Fibroblast of skin of abdomen (primary cell): ENCODE measurements at places on chromosomes 2 and 18.
A peak's percentile ranks its signal among the peaks of the same experiment; 100 is the strongest.

- no peak for DNase-seq
Measured at GRCh38 chr2:127401757-127402695, 14.3 kb upstream of the MAP3K2 start.

DNA sequence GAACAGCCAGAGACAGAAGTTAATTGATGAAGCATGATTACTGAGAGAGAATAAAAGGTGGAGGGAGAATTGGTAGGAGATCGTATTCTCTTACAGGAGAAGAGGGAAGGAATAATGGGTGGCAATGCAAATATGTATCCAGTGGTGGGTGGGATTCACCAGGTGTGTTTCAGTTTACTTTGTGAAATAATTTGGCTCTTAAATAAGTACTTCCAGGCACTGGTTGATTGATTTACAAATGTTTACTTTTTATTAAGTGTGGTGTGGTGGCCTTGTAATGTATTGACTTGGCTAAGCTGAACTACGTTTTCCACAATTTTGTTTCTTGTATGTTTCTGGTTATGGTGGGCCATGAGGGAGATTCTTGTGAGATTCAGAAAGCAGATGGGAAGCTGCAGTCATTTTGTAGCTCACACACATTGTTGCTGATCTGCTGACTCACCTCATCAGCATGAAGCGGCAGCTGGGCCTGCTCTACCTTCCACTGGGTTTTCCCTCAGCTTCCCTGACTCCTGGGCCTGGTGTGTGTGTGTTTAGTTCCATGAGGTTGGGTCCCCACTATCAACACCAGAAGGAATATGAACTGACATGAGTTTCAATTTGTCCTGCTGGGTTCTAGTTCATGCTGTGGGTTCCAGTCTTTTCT, 32.6 kb downstream of the MYL12B start:
- peak; percentile 50 for DNase-seq

GRCh38 chr2:64799592-64800252, 146.0 kb upstream of the SERTAD2 start:
- DNase-seq, result no peak

DNA sequence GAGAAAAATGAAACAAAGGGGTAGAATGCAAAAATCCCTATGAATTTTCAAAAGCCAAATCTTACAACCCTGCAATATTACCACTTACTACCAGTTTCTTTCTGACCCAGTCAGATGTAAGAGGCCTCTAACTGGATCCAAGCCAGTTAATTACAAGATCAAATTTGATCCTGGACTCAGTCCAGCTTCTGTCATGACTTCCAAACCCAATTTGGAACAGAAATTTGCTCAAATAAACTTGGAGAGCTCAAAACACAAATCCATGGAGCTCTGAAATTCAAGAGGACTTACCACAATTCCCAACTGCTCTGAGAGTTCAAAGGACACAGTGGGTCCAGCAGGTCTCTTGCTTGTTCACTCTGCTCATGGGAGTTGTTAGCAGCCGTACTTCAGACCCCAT, 1271.7 kb upstream of the SLC39A10 start:
- DNase-seq, result no peak

DNA sequence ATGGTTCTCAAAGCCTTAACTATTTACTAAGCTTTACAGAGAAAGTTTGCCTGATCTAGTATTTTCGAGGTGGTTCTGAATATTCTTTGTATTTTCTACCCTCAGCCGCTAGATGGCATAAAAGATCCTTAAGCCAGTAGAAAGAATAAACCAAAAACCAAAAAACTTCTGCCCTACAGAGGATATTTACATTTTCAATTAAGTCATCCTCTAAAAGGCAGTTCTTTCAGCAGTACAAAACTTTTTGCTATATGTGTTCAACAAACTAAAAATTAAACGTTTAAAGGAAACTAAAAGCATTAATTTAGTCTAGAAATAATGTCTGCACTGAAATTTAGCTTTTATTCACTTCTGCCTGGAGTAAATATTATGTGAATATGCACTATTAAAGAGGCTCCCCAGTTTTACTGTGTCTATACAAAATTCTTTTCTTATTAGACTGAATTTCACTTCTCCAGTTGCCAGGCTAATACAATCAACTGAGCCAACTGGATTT, 297.5 kb downstream of the PIEZO2 start:
- DNase-seq, result peak; percentile 58

- no peak for DNase-seq
Measured at GRCh38 chr2:236601316-236602202, 31.9 kb downstream of the ACKR3 start.

GRCh38 chr2:8120506-8120860, 561.4 kb upstream of the ID2 start:
- no peak for DNase-seq

DNA sequence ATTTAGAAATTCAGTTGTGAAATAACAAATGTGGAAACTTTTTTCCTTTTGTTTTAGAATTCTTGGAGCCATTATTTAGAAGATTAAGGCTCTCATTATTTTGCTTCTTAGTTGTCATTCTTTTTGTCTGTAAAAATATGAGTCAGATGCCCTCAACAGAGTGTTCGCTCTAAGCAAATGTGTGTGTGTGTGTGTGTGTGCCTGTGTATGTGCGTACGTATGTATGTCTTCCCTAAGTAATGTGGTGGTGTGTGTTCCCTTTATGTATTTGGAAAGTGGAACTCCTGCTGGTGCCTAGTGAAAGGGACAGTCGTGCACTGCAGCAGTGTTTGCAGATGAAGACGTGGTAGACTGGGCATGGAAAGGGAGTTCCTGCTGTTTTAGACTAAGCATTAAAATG, 27.5 kb downstream of the ZNF407 start:
- peak; percentile 47 for DNase-seq

GRCh38 chr18:47931718-47932103, 1.3 kb upstream of the SMAD2 start:
- DNase-seq, result peak; percentile 19

GRCh38 chr2:61980758-61981157, 75.3 kb downstream of the COMMD1 start:
- DNase-seq, result no peak

DNA sequence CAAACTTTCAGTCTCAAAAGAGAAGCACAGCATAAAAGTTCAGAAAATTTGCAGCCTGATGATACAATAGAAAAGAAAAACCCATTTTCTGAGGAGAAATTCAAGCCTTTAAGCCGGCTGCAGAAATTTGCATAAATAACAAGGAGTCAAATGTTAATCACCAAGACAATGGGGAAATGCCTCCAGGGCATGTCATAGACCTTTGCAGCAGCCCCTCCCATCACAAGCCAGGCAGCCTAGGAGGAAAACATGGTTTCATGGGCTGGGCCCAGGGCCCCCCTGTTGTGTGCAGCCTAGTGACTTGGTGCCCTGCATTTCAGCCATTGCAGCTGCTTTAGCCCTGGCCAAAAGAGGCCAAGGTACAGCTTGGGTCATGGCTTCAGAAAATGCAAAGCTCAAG, 54.1 kb upstream of the CAVIN2 start:
- no peak for DNase-seq

GRCh38 chr2:86204458-86204857, 5.2 kb downstream of the MRPL35 start:
- DNase-seq, result no peak

DNA sequence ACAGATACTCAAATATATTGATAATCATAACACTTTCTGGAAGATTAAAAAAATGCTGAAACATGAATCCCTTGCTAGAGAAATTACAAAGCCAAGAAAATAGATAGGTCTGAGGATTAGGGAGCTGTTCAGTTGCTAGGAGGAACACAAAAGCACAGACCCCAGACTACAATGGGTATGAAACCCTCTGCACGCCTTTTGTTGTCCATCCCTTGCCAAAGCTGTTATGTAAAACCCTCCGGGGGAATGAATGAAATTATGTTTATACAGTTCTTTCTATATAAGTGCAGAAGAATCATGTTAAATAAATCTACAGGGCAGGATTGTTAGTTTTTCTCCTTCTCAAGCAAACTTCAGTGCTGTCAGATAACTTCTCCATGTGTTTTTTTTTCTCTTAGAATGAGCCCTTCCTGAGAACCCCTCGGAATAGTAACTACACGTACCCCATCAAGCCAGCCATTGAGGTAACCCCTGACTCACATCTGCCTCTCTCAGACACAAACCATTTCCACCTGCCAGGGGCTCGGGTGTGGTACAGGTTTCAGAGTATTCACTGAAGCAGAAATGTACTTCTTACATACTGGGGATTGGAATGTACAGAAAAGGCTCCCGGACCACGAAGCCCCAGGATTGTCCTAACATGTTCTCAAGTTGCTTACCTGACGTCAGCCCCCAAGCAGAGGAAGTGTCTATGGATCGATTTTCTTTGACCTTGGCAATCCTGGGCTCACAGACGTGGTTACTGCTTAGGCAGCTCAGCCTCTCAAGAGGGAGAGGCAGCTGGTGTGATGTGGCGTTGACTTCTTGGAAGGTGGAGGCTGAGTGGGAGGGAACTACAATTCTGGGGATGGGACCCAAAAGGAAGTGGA, 118.0 kb downstream of the PLB1 start:
- peak; percentile 55 for DNase-seq

DNA sequence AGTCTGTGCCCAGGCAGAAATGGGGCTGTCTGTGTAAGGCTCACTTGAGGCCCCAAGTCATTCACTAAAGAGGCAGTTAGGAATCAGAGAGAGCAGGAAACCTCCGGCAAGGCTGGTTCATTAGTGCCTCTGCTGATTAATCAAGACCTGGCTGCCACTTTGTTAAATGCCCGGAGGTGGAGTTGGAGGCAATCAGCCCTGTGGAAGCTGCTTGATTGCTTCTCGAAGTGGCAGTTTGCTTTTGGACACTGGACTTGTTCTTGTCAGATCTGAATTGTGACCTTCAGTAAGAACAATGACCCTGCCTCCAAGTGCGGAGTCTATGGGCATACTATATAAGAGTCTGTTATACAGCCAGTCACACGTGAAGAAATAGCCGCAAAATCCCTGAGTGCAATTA, 183.9 kb upstream of the LINC00305 start:
- no peak for DNase-seq

- DNase-seq, result no peak
Measured at GRCh38 chr2:132850688-132851087, 180.7 kb upstream of the LYPD1 start.

GRCh38 chr2:109184368-109184767, 55.4 kb downstream of the SH3RF3 start:
- no peak for DNase-seq

DNA sequence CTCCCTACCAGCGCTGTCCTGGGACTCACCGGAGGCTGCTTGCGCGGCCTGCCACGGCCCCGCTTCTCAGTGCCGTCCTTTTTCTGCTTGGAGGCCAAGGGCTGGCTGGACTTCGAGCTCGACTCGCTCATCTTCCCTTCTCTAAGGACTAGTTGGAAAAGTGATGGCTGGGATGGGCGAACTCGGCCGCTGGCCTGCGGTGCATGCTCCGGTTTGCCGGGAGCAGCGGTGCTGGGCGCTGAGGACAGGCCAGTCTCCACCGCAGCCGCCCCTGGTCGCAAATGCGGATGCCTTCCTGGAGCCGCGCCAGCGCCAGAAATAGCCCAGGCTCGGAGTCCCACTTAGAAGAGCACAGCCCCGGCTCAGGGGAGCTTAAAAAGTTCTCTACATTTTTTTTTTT, 3.1 kb downstream of the C2orf81 start:
- DNase-seq, result no peak

DNA sequence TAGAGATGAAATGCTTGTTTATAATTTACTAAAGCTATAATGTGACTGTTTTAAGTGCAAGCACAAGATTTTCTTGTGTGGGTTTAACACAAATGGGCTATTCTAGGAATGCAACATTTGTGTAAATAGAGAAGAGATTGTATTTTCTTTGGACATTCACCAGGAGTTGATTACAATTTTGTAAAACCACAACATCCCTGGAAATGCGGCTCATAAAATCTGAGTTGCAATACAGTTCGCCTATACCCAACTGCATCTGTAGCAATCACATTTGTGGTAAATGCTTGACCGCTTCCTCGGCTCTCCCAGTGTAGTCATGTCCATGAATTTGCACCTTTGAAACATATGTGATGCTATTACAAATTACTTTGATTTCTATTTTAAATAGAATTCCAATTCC, 348.7 kb upstream of the CDH20 start:
- peak; percentile 87 for DNase-seq

GRCh38 chr2:173652767-173653431, 298.2 kb downstream of the CDCA7 start:
- peak; percentile 96 for DNase-seq

- peak; percentile 6 for DNase-seq
Measured at GRCh38 chr2:121650315-121650930, 1.2 kb upstream of the CLASP1 start.
